ENCODE measurements at places on chromosomes 5 and 9.

DNA sequence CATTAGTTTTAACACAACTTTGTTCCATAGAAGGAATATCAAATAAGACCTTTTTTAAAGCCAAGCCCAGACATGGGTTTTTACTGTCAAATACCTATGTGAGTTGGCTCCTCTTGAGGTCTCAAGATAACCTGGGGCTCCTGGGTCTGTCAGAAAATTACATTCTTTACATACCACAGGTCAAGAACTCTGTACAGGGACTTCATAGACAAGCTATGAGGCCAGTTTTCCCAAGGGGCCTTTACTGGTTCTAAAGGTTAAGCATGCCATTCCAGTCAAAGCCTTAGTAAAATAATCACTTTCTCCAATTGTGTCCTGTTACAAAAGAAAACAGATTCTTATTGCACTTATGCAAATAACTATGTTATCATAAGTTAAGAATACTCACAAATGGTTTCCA is 15.5 kb upstream of the SMC2 start:
- no peak for DNase-seq

DNA sequence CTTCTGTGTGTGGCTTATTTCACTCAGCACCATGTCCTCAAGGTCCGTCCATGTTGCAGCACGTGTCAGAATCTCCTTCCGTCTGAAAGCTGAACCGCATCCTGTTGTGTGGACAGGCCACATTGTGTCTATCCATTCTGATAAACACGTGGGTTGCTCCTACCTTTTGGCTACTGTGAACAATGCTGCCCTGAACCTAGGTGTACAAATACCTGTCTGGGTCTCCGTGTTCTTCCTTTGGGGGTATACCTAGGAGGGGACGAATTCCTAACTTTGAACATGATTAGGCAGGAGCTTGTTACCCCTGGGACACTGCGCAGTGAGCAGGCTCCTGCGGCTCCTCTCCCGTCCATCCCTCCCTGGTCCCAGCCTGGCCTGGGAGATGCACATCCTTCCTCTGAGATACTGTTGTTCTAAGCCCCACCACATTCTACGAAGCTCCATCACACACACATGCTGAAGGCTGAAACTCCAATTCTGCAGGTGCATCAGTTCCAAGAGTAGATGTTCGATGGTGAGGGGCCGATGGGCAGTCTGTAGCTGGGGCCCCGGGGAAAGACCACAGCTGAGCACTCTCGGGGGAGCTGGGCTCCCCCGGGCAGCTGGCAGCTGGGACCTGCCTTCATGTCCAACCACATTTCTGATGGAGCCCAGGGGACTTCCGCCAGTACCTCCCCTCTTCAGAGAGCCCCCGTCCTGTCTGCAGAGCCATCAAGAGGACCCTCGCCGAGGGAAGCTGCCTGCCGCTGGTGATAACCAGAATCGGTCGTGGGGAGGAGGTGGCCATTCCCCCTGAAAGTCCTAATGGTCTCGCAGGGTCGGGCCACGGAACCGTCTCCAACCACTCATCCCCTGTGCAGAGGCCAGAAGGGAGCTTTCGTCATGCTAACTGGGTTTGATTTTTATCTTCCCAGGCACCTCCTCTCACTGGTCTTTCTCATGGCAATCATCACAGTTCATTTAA is 120.9 kb downstream of the COL23A1 start:
- no peak for DNase-seq

GRCh38 chr9:4805191-4805918 is 12.6 kb downstream of the RCL1 start:
- no peak for DNase-seq

DNA sequence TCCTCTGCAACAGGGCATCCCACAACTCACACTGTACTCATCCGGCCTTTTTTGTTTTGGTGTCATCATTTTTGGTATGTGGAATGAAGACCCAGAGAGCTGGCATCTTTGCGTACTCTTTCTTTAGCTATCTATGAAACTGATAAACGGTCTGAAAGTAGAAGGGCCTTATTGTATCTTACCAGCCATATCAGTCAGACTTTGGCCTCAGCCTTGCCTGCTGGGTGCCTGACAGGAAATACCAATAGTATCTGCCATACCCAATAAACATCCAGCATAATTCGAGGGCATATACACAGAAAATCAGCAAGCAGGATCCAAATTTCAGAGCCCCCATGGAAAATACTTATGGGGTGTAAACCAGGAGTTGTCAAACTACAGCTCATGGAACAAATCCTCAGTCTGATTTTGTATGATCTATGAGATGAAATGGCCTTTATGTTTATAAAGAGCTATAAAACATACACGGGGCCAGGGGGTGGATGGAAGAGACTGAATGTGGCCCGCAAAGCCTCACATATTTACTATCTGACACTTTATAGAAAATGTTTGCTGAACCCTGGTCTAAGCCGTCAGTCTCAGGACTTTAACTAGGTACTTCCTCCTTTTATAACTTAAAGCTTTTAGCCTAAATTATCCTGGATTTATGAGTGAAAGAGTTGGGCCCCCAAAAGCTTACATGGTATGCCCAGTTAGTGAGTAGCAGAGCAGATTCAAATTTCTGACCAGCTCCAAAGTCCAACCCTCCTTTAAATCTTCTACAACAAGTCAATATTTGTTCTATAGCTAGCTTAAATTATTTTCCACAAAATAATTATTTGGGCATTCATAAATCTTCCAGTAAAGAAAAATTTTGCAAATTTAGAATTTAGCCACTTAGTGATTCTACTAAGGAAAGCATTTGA is 308.0 kb upstream of the PUM3 start:
- no peak for DNase-seq

- DNase-seq: no peak
These were observed 59.7 kb downstream of the ELL2 start for GRCh38 chr5:95901676-95902627.

DNA sequence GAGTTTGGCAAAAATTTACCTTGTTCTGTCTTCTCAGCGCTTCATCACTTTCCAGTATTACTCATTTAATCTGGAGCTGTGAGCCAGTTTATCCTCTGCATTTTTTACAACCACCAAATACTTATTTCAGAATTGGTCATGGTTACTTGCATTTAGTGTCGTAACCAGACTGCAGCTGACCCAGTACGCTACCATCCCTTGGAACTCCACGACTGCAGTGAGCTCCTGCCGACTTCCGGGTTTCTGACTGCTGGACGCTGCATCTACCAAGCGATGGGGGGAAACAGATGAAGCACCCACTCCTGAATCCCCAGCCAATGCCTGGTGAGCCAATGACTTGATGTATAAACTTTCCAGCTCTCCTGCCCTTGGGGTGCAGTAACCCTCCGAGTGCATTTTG is 174.4 kb upstream of the PRLR start:
- DNase-seq: no peak

DNA sequence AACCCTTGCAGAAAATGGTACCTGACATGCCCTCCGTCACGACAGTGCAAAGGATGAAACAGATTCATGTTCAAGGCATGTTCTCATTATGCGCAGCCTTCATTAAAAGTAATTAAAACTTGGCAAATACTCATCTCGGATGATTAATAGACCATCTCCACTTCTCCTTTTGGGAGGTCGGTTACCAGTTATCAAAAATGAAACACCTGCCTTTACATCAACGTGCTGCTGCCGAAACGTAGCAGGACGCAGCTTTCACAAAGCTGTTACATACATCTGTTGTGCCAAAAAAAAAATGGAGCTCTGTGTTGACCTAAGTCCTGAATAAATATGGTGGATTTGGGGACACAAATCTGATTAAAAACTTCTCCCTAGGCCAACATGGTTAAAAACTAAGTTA is 75.7 kb downstream of the PTCH1 start:
- no peak for DNase-seq

DNA sequence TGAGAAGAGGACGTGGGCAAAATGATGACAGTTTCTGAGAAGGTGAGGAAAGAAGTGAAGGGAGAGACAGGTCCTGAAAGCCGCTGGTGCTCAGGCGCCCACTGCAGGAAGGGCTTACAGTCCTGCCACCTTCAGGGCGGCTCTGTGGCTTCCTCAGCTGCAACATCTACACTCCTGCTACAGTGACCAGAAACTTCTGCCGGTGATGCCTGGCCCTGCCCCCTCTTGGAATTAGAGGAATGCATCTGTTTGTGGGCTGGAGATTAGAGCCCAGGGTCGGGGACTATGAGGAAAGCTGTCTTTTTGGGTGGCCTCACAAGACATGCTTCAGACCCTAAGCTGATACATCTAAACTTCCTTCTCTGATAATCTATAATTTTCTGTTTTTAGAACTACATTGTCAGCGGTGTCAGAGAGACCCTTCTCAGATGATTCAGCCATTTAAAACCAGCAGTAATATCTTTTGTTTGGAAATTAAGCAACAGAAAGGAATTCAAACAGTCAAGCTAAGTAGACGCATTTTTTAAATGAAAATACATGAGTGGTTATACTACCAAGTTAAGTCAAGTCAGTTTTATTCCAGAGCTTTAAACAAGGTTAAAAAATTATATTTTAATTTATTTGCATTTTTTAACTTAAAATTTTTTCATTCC is 30.4 kb downstream of the PRDM6 start:
- DNase-seq: no peak

DNA sequence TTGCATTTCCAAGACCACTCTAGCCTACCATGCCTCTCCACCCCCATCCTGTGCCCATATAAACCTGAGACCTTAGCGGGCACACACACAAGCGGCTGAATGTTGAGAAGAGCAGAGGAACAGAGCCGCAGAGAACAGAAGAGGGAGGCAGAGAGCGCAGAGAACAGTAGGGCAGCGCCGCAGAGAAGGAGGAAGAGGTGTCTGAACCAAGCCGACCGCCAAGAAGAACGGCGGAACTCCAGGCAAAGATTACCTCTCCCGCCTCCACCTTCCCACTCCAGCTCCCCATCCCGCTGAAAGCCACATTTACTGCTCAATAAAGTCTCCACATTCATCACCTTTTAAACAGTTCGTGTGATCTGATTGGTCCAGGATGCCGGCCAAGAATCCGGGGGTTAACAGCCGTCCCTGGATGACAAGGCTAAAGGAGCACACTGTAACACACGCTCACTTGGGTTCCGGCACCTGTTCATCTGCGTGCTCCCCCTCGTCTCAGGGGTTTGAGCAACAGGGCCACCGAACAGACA is 33.2 kb downstream of the GRIN3A start:
- no peak for DNase-seq

- no peak for DNase-seq
These were observed 1.4 kb downstream of the GDA start for GRCh38 chr9:72150661-72151060.

DNA sequence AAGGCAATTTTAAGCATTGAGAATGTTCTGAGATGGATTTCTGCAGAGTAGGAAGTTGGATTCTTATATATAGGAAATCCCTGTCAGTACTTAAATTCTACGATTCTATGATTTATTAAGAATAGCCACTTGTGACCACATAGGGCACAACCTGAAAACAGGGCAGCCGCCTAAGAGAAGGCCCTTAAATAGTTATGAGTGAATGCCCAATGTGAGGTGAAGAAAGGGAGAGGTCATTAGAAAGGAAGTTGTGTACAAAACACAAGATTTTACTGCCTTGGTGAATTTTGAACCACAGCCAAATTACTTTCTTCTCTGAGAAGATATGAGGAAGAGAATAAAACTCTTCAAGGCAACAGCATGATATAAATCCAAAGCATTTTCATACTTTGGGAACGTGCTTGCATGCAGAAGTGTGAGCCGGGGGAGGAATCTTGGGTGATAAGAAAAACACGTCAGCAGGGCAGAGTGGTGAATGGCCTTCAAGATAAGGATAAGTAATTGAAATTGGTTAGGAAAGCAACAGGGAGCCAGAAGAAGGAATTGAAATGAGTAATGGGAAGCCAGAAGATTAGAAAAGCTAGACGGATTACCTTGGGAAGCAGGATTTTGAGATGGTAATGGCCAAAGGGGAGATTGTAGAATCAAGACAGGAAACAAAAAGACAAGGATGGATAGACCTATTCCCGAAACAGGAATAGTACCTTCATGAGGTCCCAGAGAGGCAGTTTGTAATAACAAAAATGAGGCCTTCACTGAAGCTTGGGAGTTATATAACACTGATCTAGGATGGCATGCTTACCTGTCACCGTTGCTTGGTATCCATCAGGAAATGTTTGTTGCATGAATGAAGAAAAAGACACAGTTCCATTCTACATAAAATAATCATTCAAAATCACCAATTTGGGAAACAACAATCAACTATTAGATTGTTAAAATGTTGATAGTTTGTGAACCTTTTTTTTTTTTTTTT is 244.3 kb downstream of the PDE4D start:
- no peak for DNase-seq

- DNase-seq: no peak
These were observed 7.1 kb upstream of the TNFSF8 start for GRCh38 chr9:114937516-114937915.

GRCh38 chr9:37976714-37977477 is 73.0 kb upstream of the SLC25A51 start:
- DNase-seq: no peak

- DNase-seq: no peak
These were observed 3.9 kb downstream of the HMGCR start for GRCh38 chr5:75340714-75341478.

DNA sequence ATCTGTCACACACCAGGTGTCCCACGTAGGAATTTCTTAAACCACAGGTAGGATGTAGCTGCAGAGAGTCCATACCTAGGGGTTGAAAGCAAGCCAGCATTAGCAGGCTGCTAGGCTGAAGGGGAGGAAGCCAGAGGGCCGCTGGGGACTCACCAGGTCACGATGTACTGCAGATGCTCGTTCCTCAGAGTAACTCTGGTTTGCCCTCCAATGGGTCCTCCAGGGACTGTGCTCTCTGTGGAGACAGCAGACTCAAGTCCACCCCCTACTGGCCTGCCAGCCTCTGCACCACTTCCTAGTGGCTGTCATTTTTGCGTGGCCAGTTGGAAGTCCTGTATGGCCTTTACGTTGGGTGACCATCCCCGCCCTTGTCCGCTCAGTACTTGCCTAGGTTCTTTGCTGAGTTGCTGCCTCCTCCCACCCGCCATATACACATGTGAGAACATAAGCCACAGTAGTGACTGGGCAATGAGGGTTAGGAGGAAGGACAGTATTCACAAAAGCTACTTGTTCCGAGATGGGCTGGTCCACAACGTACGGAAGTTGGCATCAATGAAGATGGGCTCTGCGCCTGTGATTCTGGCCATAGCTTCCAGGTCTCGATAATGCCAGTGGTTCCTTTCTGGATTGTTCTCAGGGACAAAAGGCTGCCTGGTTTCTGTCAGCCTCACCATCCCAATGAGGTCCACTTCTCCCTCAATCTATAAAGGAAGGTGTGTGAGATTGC is 4.1 kb downstream of the RPL7A start:
- DNase-seq: no peak

GRCh38 chr5:31844622-31845345 is 205.9 kb downstream of the PDZD2 start:
- no peak for DNase-seq

- DNase-seq: no peak
These were observed 69.8 kb upstream of the PLPP6 start for GRCh38 chr9:4592295-4592694.

- no peak for DNase-seq
These were observed 77.9 kb downstream of the FBXL7 start for GRCh38 chr5:15577831-15578230.

Data from NCI-H187 treated with DMSO at 0.1 percent for 48 hours (cell line).